ENCODE measurements at places on chromosomes 7 and 10.

DNA sequence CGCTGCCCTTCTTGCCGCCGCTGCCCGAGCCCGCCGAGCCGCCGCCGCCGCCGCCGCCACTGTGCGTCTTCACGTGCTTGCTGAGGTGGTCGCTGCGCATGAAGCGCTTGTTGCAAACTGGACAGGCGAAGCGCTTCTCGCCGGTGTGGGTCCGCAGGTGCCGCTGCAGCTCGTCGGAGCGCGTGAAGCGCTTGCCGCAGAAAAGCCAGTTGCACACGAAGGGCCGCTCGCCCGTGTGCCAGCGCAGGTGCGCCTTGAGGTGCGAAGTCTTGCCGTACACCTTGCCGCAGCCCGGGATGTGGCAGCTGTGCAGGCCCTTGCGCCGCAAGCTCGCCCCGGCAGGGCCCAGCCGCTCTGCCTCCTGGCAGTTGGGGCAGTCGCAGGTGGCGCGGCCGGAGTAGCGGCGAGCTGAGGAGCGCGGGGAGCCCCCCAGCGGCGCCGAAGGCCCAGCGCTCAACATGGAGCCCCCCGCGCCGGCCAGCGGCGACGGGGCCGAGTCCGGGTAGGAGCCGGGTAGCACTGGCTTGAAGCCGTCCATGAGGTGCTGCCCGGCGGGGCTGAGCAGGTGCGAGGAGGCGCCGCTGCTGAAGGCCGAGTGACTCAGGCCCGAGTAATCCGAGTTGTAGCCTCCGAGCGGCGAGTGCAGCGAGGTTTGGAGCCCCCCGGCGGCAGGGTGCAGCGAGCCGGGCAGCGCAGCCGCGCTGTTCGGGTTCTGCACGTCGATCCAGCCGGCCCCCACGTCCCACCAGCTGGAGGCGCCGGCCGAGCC, 2.1 kb downstream of the SP8 start:
- no peak for DNase-seq

DNA sequence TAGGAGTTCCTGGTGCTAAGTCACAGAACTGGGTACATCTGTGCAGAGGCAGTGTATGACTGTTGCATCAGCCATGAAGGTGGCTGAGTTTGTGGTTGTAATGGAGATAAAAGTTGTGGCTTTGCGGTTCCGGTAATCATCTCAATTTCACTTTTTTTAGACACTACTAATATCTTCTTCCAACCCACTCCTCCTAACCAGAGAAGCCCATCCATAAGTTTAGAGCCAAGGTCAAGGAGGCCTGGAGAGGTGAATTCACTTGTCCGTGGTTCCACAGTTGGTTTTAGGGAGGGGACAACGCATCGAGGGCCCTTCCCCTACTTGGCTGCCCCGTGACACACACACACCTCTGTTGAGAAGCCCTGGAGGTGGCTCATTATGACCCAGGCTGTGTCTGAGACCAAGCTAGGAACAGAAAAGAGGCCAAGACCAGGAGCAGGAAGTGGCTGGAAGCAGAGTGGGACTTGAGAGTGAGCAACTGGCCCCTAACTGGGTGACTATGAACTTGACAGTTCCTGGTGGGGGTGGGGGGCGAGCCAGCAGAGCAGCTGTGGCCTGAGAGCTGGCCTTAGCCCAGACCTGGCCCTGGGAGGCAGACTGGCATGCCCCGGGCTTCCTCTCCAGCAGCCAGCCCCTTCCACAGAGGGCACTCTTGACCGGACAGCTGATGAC, 66.8 kb upstream of the COL13A1 start:
- DNase-seq, result no peak

DNA sequence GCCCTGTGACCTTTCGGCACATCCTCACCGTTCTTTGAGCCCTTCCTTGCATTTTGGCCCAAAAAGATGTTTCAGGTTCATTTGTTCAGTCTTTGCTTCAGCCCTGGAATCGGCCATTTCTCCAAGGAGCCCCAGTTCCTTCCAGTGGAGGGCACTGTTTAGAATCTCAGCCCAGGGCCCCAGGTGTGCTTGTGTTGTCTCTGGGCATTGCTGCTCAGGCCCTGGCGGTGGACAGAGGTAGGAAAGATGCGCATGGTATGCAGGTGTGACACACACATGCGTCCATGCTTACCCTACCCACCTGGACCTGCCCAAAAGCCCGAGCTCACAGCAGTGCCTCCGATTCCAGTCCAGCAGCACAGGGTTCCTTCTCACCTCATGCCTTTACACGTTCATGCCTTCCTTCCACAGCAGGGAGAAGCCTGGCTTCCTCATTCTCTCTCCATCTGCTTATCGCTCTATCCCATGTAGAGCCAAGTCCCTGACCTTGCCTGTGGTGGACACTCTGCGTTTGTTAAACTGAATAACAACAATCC, 70.6 kb downstream of the LHPP start:
- DNase-seq, result no peak

- DNase-seq, result no peak
Observed at GRCh38 chr7:2140216-2141020, 92.3 kb downstream of the MAD1L1 start.

DNA sequence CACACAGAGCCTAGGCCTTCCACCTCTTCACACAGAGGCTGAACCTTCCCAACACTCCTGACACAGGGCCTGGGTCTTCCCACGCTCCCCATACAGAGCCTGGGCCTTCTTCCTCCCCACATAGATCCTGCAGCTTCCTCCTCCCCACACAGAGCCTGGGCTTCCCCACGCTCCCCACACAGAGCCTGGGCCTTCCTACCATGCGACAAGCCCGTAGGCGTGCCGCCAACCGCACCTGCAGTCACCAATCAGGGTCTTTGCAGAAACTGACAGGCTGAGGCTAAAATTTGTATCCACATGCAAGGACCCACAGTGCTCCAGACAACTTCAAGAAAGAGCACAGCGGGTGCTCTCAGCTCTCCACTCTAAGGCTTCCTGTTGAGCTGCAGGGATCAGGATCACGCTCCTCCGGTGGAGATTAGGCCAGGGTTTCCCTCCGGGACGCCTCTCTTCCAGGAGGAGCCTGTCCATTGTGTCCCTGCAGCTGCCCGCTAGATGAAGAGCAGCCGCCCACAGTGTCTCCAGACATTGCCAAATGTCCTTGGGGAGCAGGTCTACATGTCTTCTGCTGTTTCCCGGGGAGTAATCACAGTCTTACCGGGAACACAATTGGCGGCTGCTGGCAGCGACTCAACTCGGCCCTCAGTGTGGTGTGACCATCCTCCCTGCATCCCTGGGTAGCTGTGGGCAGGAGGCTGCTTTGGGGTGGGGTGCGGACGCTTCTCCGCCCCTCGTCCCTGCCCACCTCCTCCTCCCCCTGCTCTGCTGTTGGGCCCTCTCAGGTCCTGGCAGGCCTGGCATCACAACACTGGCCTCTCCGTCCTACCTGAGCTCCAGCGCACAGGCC, 9.7 kb downstream of the CFAP46 start:
- DNase-seq, result no peak

- no peak for DNase-seq
Observed at GRCh38 chr7:25707768-25708620, 444.0 kb upstream of the NFE2L3 start.

DNA sequence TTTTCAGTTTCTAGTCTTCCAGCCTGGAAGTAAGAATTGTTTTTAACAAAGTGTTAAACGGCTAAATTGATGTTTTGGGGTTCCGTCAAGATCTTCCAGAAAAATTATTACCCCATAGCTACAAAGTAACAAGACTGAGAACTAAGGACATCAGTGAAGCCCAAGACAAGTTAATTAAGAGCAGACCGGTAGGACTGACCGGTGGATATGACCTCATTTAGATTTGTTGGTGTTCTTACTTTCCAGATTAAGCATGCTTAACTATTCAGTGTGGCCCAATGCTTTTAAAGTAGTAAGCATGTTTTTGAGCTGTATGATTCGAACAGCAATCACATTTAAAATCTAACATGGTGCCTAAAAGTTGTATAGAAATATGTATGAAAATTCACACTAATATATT, 73.1 kb upstream of the RPA3 start:
- no peak for DNase-seq

- DNase-seq, result no peak
Observed at GRCh38 chr7:106417273-106417902, 132.6 kb upstream of the NAMPT start.

GRCh38 chr10:11344550-11344949, 266.9 kb downstream of the USP6NL start:
- DNase-seq, result no peak

DNA sequence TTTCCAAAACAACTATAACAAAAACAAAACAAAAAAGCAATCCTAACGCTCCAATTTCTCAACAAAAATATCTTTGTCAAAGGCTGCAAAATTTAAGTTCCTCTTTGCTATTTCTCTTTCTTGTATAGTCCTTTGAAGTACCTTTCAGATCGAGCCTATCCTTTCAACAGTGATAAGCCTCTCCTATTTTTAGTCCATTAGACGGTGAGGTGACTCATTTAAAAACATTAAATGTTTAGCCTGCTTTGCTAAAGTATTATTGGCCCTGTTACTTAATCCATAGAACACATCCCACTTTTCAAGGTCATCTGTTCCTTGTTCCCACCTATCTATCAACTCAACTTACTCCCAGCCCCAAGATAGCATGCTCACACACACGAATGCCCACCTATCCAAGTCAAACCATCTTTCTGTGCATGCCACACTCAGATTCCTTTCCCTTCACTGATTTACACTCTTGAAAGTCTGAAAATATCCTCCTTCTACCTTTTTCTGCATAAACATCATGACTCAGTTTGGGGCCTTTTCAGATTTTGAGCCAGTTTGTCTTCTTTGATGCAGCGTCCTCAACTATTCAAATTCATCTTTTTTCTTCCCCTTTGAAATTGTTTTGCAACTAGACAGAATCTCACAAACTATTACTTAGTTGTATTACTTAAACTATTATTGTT, 224.9 kb upstream of the TMEM229A start:
- no peak for DNase-seq

DNA sequence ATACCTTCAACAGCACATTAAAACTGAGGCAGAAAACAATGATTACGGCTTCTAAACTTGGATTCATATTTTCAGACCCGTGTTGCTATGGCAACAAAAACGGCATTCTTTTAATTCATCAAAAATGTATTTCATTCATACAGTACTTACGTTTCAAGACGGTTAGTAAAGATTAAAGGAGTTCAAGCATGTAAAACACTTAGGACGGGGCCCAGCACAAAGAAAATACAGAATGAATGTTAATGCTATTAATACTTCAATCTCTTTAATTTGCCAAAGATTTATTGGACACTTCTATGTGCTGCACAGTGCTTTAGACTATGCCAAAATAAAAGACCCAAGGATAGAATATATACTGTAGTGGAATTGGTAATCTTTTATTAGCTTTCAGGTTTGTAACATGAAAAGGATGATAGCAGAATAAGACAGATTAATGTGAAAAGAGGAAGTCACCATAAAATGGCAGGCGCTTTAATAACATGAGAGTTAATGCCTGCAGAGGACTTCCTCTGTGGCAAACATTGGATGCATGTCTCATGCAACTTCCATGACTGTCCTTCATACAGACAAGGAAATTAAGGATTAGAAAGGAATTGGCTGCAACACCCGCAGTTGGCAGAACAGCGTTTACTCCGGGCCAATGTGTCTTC, 201.6 kb upstream of the KLF6 start:
- DNase-seq, result no peak

GRCh38 chr7:136353287-136353686, 376.1 kb upstream of the MTPN start:
- DNase-seq, result no peak
